Effector memory CD4-positive, alpha-beta T cell (primary cell): ENCODE measurements at places on chromosomes 6 and 20.

- no peak for DNase-seq
These were observed 211.0 kb downstream of the TSHZ2 start for GRCh38 chr20:53183181-53183580.

- DNase-seq, result no peak
These were observed 124.0 kb downstream of the JARID2 start for GRCh38 chr6:15369838-15370237.

GRCh38 chr6:38846844-38847243, 131.7 kb downstream of the DNAH8 start:
- DNase-seq, result no peak

DNA sequence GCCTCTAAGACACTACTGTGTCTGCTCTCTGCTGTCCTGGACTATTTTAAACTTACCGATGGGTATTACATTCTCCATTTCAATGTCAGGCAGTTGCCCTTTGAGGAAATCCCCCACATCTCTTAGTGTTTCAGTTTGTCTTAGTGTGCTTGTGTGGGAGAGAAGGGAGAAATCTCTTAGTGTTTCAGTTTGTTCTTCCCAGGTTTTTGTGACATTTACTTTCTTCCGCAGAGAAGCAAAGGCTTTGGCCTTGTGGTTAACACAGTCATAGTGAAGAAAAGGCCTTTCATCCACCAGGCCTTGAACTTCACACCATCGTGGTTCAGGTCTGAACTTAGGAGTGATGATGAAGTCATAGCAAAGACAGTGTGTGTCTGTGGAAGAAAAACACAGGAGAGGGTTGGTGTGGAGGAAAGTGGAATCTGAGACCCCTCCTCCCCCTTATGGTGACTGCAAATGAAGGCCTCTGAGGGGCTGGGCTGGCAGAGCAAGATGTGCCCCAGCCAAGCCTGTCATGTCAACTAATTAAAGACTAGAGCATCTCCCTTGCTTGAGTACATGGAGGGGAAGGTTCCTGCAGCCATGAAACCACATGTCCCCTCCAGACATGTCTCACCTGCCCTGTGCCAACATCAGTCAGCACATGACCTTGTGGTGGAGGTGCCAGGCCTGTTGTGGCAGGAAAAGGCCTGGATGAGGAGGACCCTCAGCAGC, 23.9 kb downstream of the RAET1L start:
- DNase-seq, result no peak

DNA sequence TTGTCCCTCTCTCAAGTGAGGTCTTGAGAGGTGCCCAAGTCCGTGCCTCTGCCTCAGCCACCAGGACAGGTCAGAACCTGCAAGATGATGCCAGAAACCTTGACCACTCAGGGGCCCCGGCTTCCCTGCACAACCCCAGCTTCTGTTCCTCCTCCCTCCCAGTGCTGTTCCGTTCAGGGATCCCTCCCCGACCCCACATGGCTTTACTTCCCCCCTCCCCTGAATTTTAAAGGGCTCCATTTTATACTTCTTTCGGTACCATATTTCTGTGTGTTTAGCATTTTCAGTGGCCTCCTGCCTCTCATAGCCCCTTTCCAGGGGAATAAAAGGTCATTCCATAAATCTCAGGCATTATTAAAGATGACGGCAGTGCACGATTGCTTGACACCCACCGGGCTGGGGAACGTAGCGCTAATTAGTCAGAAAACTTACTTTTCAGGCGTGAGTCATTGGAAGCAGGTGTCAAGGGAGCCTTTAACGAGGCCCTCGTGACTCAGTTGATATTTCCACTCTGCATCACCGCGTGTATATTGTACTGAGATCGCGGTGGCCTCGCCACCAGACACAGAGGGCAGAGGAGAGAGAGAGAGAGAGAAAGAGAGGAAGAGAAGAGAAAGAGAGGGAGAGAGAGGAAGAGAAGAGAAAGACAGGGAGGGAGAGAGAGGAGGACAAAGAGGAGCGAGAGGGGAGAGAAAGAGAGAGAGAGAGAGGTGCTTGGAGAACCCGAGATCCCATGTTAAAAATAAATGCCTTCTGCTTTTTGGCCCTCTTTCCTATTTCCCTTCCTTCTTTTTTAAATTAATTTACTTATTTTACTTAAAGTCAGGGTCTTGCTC, 21.3 kb downstream of the KCNG1 start:
- DNase-seq, result no peak

DNA sequence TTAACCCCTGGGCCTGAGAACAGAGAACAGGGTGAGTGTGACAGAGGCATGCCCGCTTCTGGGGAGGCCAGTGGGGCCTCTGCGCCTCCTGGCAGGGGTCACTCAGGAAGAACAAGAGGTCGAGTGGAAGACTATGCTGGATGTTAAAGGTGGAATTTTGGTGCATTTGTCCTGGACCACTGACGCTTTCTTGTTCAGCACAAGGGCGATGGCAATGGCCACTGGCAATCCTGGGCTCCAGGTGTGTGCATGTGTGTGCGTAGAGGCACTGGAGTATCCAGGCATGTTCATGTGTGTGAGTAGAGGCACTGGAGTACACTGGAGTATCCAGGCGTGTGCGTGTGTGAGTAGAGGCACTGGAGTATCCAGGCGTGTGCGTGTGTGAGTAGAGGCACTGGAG, 23.5 kb upstream of the NPBWR2 start:
- no peak for DNase-seq

DNA sequence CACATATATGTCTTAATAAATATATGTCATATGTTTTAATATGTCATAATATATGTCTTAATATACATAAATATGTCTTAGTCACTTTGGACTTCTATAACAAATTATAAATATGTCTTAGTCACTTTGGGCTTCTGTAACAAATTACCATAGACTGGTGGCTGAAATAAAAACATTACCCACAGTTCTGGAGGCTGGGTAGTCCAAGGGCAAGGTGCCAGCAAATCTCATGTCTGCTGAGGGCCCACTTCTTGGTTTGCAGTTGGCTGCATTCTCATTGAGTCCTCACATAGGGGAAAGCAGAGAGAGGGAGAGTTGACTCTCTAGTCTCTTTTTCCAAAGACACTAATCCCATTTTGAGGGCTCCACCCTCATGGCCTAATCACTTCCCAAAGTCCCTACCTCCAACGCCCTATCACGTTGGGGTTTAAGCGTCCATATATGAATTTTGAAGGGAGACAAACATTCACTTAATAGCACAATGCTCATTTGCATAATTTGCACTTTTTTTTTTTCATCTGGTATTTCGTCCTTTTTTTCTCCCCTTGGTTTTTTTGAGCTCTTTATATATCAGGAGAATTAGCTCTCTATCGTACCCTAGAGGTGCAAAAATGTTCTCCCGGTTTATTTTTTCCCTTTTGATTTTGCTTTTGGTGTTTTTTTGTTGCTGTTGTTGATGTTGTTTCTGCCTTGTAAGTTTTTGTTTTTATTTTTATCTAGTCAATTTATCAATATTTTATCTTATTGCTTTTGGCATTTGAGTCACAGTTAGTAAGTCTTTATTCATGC, 266.4 kb downstream of the PLCB1 start:
- no peak for DNase-seq

- no peak for DNase-seq
These were observed 8.0 kb upstream of the STX7 start for GRCh38 chr6:132520953-132521352.

DNA sequence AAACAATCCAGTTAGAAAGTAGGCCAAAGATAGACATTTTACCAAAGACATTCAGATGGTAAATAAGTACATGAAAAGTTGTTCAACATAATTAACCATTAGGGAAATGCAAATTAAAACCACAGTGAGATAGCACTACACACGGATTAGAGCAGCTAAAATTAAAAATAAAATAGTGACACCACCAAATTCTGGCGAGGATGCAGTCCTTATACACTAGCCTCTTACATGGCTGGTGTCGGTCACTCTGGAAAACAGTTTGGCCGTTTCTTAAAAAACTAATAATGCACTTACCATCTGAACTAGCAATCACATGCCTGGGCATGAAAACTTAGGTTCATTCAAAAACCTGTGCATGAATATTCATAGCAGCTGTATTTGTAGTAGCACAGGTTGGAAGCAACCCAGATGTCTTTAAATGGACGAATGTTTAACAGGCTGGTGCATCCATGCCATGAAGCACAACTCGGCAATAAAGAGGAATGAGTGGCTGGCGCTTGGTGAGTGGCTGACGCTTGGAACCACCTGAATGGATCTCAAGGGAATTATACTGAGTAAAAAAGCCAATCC, 77.0 kb downstream of the FAM120B start:
- no peak for DNase-seq

DNA sequence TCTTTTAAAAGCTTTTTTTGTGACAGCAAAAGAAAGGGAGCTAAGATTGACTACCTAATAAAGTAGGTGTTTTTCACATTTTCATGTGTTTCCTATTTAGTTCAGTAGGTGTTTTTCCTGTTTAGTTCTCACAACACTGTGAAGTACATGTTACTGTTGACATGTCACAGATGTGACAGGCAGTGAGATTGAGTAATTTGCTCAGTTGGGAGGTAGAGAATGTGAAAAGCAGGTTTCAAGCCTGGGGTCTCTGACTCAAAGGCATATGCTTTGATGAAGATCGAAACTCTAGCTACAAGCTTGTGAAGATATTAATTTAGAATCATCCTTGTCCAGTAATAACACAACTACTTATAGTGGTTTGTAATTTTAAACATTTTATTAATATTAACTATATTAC, 43.1 kb downstream of the SLX4IP start:
- DNase-seq, result no peak
